ENCODE measurements at places on chromosomes 1 and 21.

DNA sequence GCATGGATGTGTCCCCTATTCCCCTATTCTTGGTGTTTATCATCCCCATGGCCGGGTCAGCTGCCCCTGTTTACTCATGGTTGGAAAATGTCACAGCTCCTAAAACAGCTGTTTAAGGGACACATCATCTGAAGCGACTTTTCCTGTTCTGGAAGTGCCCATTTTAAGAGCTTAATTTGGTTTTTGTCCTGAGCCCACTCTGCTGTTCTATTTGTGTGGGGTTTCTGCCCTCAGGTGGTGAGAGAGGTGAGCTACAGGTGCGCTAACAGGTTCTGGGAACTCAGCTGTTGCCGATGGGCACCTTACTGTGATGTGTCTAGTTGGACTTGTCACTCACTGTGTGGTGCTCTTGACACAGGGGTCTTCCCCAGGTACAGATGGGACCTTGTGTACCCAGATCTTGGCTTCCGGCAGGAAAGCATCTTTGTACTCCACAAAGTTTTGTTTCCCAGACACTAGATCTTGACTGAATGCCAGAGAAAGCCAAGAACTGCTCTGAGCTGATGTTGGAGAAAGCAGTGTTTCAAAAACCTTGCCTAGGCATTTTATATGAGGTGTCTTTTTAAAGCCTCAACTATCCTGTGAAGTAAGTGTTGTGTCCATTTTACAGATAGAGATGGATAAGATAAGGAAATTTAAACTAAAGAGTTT lies 59.0 kb upstream of the CD1D start:
- DNase-seq = peak; percentile 19

- DNase-seq = no peak
These were observed 508.8 kb downstream of the PLPP3 start for GRCh38 chr1:56070601-56071000.

GRCh38 chr1:185112356-185112755 lies 44.4 kb downstream of the TRMT1L start:
- no peak for DNase-seq

DNA sequence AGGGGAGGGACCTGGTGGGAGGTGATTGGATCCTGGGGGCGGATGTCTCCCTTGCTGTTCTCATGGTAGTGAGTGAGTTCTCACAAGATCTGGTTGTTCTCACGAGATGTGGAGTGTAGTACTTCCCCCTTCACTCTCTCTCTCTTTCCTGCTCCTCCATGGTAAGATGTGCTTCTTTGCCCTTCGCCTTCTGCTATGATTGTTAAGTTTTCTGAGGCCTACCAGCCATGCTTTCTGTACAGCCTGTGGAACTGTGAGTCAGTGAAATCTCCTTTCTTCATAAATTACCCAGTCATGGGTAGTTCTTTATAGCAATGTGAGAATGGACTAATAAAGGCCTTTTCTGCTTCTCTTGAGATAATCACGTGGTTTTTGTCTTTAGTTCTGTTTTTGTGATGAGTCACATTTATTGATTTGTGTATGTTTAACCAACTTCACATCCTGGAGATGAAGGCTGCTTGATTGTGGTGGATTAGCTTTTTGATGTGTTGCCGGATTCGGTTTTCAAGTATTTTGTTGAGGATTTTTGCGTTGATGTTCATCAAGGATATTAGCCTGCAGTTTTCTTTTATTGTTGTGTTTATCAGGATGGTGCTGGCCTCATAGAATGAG lies 45.5 kb downstream of the RABGAP1L start:
- peak; percentile 78 for DNase-seq

DNA sequence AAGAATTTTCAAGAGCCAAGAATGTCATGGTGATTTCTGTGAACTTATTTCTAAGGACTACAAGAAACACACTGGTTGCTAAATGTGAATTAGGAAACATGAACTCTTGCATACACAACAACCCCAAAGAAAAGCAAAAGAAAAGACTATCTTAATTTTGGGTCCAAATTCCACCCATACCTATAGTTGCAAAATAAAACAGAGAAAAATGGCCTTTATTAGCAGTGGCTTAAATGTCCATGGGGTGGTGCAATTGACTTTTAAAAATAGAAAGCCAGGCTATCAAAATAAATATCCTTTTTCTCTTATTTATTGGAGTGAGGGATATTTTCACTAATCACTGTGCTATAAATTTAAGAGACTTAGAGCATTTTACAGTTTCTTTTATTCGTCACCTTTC lies 80.9 kb upstream of the DPYD start:
- no peak for DNase-seq

All from activated CD4-positive, alpha-beta T cell treated with anti-CD3 and anti-CD28 coated beads, Interleukin-10, Interleukin-2, amounts not matched to agents 100 ng/mL and 50 ng/mL, durations not matched to agents 16 hours and 8 hours (primary cell).